Activated T-cell treated with anti-CD3 and anti-CD28 coated beads for 1 hour (primary cell): ENCODE measurements at places on chromosomes 3 and 15.

DNA sequence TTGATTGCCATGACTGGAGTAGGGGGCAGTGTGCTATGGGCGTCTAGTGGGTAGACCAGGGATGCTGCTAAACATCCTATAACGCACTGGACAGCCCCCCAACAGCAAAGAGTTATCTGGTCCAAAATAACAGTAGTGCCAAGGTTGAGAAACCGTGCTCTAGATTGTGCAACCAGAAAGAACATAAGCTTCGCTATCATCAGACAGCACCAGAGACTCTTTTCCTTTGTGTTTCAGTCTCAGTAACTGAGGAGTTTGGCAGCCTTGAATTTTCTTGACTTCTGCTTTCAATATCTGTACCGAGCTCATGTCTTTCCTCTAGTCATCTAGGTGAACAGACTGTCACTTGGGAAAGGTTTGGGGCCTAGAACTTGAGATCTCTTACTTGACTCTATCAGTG, 8.8 kb downstream of the ARID3B start:
- no peak for DNase-seq

GRCh38 chr3:103218793-103219192, 784.0 kb downstream of the ZPLD1 start:
- DNase-seq = no peak

DNA sequence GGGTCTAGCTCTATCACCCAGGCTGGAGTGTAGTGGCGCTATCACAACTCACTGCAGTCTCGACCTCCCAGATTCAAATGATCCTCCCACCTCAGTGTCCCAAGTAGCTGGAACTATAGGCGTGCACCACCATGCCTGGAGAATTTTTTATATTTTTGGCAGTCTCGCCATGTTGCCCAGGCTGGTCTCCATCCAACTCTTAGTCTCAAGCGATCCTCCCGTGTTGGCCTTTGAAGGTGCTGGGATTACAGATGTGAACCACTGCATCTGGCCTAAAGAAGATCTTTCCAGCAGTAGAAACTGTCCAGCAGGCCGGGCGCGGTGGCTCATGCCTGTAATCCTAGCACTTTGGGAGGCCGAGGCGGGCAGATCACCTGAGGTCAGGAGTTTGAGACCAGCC, 55.2 kb upstream of the NR2C2 start:
- no peak for DNase-seq

- DNase-seq = no peak
Measured at GRCh38 chr3:178200316-178200715, 335.9 kb upstream of the KCNMB2 start.

DNA sequence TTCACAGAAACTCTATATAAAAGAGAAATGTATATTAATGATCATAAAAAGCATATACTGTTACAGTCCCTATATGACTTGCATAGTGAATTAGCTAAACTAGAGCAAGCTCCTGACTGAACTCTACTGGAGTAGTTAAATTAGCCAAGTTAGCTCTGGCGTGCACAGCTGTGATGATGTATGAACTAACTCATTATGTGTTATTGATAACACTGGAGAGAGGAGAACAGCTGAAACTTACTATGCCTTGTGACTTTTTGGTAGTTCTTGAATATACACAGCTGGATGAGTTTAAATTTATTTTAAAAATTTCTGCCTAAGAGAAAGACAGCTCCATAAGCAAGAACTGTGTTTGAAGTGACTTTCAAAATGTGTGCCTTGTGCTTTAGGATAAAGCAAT, 8.1 kb downstream of the TIPARP start:
- no peak for DNase-seq

GRCh38 chr3:11290743-11291680, 18.8 kb downstream of the ATG7 start:
- DNase-seq = no peak

GRCh38 chr3:186841620-186842019, 890 bp upstream of the ADIPOQ start:
- no peak for DNase-seq

GRCh38 chr3:81339040-81339845, 422.2 kb downstream of the GBE1 start:
- DNase-seq = no peak

DNA sequence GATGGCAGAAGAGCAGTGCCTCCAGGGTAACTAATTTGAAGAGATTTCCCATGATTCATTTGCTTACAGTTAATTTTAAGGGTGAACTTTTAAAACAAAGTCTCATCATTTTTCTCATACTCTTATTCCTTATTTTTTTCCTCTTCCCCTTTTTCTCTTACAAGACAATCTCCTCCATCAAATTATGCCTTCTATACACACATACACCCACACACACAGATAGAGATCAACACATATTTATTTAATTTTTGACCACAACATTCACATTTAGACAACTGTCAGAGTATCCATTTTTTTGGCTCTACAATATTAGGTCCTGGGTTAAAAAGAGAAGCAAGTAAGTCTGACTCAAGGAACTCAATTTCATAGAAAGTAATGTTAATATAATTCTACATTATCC, 37.6 kb downstream of the AAGAB start:
- DNase-seq = no peak

DNA sequence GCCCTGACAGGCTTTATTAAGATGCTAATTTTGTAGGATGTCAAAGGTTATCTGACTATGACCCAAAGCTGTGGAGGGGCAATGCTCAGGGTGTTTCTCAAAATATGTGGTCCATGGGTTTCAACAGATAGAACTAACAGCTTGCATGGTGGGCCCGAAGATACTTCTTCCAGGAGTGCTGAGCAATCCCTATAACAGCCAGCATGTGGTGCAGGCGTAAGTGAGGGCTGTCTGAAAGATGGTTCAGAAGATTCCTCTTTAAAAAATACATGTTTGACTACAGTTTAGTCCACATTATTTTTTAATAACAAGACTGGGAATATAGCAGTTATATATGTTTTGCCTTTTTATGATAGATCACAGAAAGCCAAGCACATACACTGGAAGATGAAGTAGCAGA, 7.6 kb downstream of the SCG3 start:
- DNase-seq = no peak

- DNase-seq = no peak
Measured at GRCh38 chr3:144259267-144259666, 287.6 kb downstream of the DIPK2A start.

- peak; percentile 99 for DNase-seq
Measured at GRCh38 chr3:50245831-50246516, 10.0 kb downstream of the GNAI2 start.

DNA sequence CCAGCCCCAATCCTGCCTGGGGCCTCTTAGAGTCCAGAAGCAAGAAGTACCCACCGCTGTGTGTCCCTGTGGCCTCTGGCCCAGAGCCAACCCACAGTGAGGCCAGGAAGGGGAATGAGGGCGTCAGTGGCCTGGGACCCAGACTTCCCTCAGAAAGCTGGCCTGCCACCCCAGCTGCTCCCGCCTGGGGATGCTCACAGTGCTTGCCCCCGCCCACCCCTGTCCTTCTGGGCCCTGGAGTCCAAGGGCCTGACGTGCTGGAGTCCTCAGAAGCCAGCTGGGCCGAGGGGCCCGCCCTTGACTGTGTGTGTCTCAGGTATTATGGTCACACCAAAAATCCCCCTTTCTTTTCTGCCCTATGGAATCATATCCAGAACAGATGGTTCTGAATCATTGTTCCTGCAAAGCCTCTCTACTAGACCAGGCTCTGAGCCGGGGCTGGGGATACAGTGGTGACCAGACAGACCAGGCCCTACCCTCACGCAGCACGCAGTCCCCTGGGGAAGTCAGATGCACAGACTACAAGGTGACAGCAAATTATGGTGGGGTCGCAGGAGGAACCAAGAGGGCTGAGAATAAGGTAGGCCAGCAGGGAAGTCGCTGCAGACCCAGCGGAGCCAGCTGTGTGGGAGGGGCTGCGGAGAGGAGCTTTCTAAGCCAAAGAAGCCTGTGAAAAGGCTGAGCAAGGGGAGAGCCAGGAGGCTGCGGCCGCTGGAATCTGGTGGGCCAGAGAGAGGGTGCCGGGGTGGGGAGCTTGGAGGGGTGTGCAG, 99.1 kb downstream of the VGLL4 start:
- no peak for DNase-seq

DNA sequence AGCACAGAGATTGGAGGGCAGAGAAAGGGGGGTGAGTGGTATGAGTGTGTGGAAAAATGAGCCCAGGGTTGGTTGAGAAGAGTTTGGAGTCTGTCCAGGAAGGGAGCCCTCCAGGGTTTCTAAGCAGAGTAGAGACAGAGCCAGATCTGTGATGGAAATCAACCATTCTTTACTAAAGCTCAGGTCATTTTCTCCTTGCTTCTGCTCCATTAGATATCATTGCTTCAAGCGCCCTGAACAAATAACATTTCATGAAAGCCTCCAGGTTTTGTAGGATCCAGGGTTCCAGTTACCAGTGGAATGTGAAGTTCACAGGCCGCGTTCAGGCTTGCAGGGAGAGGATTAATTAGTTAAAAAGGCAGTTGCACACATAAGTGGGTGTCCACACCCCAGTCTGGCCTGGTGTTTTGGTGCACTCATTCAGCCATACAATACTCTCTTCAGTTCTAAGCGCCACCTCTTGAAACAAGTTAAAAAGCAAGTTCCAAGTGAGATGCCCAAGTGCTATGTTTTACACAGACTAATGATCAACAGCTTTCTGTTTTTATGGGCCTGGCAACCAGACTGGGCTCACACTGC, 16.4 kb upstream of the BOC start:
- DNase-seq = no peak

DNA sequence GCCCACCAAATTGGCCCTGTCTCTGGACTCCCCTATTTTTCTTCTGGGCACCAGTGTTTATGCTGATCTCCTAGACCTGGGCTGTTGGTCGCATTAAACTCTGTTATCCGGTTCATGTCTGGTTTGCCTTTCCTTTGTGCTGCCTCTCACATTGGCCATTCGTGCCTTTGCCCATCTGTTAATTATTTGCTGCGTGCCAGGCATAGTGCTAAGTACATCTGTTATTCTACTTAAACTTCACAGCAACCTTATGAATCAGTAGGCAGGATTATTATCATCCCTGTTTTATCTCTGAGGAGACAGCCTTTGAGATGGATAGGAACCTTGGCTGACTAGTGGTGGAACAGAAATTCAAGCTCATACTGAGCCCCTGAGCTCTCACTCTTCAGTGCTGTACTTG, 76.0 kb downstream of the THSD4 start:
- no peak for DNase-seq

DNA sequence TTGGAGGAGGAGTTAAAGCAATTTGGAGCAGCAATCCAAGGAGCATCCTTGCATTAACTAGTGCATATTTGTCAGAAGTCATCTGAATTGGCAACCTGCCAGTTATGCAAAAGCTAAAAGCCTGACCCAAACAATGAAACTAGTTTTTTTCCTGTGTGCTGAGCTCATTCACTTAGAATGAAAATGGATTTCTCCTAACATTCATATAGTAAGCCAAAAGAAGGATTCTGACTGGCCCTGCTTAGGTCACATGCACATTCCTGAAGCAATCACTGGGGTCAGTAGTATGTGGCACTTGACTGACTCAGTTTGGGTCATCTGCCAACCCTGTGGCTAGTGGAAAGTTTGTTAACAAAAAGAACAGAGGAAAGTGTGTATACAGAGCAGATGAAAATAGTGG, 30.5 kb downstream of the OXSM start:
- no peak for DNase-seq

GRCh38 chr3:139454346-139454745, 22.0 kb downstream of the RBP2 start:
- DNase-seq = no peak

DNA sequence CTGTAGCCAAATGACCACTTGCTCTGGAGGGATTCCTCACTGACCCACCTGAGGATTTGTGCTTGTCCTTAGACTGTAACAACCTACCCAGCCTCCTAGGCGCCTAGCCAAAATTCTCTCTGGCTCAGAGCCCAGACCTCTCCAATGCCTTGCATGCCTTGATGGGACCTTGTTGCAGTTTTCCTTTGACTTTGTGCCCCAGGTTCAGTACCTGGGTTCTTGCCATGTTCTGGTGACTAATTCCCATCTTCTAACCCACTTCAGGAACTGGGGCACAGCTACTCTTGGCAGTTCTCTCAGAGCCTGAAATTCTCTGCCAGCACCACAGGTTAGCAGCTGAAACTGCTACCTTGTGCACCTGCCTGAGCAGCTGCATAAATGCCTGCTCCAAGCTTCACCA, 27.0 kb upstream of the UBE3A start:
- no peak for DNase-seq

DNA sequence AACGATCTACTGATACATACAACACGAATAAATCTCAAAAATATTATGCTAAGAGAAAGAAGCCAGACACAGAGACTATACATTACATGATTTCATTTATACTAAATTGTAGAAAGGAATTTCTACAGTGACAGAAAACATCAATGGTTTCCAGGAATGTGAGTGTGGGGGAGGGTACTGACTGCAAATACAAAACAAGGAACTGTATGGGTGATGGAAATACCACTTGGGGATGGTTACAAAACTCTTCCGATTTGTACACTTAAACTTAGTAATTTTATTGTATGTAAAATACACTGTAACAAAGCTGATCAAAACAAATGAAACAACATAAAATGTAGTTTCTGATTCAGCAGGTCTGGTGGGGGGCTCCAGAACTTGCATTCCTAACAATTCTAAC, 45.8 kb upstream of the IP6K2 start:
- DNase-seq = no peak

DNA sequence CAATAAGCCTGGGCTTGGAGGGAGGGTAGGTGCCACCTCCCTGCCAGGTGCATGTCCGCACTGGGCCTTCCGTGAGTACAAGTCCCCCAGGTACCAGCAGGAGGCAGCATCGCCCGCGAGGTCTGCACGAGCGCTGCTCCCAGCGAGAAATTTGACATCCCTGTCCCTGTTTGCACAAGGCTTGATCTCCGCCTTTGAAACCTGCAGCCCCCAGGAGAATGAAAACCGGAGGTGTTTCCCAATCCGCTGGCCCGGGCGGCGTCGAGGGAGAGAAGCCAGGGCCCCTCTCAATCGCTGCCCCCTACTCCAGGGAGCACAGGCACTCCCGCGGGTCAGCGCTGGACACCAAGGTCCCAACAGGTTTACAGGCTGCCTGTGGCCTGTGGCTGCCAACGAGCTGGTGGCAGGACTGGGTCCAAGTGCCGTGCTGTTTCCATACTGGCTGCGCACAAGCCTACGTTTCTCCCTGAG, 961 bp downstream of the HAPLN3 start:
- DNase-seq = peak; percentile 89

DNA sequence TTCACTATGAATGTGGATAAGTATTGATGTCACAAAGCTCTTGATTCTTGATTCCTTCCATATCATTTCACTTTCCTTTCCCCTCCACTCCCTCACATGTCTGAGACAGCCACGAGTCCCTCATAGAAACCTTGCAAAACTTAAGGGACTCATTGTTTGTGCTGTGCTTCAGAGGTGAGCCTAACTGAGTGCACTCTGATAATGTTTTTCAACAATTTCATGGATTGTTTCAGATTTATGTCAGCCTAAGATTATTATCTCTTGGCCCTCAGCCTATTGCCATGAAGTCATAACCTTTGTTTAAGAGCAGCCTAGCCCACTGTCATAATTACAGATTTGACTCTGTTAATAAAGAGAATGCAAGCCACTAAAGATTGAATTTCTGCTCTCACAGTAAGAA, 363.6 kb downstream of the MECOM start:
- DNase-seq = no peak
